ENCODE measurements at places on chromosomes 5 and 9.

DNA sequence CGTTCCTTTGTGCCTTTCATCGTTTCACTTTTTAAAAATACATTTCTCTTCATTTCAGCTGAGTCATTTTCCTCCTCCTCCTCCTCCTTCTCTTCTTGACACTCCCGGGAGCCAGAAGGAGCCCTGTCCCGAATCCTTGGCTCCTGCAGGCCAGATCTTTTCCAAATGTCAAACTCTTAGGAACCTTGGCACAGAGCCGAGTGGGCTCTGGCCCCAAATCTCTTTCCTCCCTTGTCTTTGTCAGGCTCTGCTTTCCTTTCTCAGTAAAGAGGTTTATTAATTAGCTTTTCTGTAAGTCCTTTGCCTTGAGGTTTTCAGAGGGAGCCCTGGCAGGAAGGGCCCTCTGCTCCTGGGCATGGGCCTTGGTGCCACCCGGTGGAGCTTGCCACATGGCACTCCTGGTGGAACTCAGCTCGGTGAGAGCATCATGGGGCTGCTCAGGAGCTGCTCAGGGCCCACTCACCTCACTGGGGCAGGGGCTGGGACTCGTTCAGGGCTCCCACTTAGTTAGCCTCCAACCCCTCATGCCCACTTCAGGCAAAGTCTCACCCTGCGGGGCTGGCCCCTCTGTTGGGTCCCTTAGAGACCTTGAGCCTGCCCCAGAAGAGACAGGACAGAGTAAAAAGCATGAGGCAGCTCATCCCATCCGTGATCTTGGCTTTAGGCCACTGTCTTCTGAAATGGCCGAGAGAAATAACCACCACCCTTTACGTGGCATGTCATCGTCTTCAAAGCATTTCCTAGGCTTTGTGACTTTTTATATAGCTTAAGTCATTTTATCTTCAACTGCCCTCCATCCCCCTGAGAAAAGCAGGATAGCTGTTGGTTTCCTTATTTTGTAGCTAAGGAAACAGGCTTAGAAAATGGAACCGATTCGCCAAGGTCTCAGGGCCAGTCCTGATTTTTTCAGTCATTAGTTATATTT lies 17.1 kb downstream of the STC2 start:
- DNase-seq, result peak; percentile 40

GRCh38 chr5:20231040-20231439 lies 243.0 kb upstream of the CDH18 start:
- DNase-seq, result no peak

DNA sequence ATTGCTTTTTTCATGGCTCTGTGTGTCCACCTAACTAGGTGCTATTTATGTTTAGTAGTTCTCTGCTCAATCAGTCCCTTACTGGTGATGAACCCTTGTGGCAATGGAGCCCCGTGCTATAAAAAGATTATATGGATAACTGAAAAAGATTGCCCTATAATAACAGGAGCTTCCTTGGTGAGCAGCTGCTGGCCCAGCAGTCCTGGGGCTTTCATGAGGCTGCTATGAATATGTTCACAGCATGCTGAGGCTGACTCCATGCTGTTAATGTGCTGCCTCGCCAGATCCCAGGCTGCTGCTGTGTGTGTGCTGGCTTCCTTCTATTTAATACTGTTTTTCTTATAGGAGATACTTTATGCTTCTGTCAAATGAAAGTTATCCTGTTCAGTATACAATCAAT lies 357.5 kb downstream of the TAF11L14 start:
- peak; percentile 80 for DNase-seq

DNA sequence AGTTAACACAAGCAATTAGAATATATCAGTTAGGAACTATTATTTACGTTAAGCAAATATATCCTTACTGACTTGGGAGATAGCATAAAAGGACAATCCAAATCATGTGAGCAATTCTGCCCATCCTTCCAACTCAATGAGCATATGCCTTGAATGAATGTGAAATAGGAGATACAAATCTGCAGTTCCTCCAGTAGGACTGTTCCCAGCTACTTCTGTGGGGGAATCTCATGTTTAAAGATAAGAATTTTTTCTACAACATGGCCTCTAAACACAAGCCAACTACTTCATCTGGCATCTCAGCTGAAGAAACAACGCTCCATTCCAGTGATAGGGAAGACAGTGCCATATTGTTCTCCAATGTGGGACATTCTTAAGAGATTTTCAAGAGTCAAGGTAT lies 110.7 kb upstream of the NIPBL start:
- no peak for DNase-seq

- no peak for DNase-seq
Observed at GRCh38 chr9:34343090-34343489, 13.7 kb downstream of the NUDT2 start.

DNA sequence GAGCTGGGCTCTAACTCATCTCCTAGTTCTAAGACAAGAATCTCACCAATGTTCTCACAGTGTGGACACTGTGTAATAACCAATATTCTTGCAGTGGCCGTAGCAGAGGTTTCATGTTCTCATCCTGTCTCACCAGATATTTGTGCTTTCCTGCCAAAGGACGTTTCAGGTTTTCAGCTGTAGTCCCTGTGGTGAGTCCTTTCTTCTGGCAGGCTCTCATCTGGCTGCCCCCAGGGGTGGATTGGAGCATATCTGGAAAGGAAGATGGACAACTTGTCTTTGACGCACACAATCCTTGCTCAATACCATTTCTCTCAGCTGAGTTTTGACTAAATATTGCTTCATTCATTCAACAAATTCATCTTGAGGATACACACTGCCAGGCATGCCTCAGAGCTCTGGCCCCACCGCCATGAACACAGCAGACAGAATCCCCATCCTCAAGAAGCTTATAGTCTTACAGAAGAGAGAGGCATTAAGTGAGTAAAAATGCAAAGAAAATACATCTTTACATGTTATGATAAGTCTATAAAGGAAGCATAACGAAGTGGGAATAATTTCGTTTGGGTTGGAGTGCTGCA lies 33.8 kb upstream of the NEURL1B start:
- DNase-seq, result no peak

- peak; percentile 36 for DNase-seq
Observed at GRCh38 chr5:124806373-124807077, 60.1 kb upstream of the ZNF608 start.

All from dorsolateral prefrontal cortex (tissue), 122 donors.